GM13976 (cell line): ENCODE measurements at places on chromosomes 11 and 22.

GRCh38 chr11:111412293-111412692 lies 33.2 kb upstream of the POU2AF1 start:
- DNase-seq: no peak

- peak; percentile 29 for DNase-seq
Observed at GRCh38 chr22:38570779-38571364, 889 bp upstream of the DMC1 start.

DNA sequence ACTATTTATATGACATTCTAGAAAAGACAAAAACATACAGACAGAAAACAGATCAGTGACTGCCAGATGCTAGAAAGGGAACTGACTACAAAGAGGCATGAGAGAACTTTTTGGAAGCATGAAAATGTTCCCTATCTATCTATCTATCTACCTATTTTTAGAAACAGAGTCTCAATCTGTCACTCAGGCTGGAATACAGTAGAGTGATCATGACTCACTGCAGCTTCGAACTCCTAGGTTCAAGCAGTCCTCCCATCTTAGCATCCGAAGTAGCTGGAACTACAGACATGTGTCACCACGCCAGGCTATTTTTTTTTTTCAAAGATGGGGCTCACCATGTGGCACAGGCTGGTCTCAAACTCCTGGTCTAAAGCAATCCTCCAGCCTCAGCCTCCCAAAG lies 6.9 kb downstream of the SBF2 start:
- no peak for DNase-seq

DNA sequence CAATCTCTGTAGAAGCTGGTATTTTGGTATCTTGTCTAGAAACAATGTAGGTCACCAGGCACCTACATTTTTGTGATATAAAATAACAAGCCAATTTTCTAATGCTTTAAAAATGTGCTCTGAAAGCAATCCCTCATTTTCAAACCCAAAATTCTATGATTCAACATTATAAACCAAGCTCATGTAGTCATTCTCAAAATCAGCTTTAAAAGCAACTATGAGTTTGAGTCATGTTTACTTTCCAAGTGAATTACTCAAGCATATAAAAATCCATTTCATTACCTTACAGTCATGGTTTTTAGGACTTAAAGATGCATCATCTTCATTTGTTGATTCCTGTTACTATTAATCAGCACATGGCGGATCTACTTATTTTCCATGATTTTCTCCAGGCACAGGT lies 216.4 kb downstream of the GRM5 start:
- DNase-seq: no peak

DNA sequence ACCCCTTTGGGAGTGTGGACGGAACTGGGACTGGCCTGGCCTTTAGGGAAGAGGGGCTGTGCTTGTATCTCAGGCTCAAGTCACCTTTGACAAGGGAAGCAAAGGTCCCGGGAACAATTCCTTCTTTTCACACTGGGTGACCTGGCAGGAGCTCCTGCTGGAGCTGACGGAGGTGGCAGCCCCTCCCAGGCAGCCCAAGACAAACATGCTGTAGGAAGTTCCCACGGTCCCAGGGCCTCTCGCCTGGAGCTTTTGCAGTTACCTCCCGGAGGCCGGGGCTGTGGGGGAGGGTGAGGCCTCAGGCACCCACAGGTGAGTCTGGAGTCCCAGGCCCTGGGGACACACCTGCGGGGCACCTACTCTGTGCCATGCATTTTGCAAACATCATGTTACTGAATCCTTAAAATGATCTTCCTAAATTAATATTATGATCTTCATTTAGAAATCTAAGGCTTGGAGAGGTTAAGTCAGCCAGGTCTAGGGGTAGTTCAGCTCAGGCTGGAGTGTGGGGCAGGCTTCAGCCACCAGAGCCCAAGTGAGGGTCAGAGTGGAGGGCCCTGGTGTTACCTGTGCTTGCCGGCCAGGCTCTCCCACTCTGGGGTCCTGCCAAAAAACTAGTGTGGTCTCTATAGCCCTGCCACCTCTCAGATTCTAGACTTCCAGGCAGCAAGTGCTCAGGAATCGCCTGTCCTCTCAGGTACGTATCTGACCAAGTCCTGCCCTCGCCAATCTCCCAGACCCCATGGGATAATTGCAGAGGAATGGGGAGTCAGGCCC lies 15.7 kb upstream of the MYEOV start:
- no peak for DNase-seq

DNA sequence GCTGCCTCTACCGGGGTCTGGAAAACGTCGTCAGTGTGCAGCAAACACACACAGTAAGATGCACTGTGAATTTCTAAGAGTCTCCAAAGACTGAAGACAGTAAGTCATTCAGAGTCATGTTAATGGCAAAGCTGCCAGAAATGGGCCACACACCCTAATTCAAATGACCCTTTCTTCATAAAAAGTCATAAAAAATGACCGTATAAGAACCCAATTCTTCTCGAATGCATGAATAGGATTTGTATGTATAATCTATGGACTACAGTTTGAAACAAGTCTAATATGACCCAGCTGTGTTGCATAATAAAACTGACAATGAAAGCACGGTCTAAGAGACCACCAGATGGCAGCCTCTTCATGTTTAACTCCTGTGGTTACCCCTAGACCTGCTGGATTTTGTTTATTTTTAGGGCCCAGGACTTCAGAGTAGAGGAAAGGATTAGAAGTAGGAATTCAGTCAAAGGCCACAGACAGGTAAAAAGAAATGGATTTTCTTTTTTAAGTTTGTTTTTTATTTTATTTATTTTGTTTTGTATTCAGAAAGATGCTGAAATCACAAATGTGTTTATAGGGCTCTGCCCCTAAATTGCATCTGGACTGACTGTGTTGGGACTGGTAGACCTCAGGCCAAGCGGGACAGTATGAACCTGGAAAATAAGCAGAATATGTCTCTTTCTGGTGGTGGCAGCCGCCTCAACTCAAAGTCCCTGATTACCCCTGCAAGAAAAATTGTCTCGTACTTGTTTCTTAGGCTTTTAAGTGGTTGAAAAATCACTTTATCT lies 32.1 kb upstream of the SLC5A12 start:
- no peak for DNase-seq

DNA sequence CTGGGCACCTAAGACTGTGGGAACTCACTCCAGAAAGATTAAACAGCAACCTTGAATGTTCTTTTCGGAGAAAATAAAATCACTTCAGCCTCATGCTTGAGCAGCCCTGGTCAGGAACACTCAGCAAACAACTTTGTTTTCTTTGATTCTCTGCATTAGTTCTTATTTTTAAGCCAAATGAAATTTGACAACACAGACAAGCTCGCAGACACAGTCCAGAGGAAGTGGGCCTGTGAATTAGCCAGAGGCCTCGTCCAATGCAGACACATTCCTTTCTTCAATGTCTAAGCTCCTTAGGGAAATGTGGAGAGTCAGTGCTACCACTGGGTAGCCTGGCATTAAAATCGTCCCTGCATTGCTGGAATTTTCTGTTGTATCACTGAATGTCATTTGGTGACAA lies 62.9 kb upstream of the CSNK2A3 start:
- no peak for DNase-seq

- DNase-seq: no peak
Observed at GRCh38 chr11:33028537-33028914, 10.8 kb upstream of the TCP11L1 start.

DNA sequence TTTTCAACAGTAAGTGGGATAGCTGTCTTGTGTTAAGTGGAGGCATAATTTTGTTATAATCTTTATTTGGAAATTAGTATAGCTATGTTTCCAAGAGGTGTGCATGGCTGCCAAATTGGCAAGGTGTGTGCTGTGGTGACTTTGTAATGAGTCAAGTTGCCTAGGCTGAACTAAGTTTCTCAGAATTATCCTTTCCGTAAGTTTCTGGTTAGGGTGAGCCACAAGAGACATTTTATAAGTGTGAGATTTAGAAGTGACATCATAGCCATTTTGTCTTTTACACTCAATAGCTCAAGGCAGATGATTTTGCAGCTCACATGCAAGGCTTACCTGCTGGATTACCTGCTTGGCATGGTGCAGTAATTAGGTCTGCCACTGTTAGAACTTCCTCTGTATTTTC lies 90.3 kb downstream of the C11orf87 start:
- no peak for DNase-seq

GRCh38 chr11:129375751-129376657 lies at the start of gene BARX2:
Gene BARX2, plus strand, starts transcription at chr11:129375848. Its CDS starts 188 bp downstream, at chr11:129376036.
- DNase-seq: peak; percentile 62
